Uterus (tissue), 4 donors: ENCODE measurements at places on chromosomes 2 and 18. TPM values are rescaled to one million over a fixed set of nuclear protein-coding genes. Genes with fewer than 3 reads are reported as not detected.

DNA sequence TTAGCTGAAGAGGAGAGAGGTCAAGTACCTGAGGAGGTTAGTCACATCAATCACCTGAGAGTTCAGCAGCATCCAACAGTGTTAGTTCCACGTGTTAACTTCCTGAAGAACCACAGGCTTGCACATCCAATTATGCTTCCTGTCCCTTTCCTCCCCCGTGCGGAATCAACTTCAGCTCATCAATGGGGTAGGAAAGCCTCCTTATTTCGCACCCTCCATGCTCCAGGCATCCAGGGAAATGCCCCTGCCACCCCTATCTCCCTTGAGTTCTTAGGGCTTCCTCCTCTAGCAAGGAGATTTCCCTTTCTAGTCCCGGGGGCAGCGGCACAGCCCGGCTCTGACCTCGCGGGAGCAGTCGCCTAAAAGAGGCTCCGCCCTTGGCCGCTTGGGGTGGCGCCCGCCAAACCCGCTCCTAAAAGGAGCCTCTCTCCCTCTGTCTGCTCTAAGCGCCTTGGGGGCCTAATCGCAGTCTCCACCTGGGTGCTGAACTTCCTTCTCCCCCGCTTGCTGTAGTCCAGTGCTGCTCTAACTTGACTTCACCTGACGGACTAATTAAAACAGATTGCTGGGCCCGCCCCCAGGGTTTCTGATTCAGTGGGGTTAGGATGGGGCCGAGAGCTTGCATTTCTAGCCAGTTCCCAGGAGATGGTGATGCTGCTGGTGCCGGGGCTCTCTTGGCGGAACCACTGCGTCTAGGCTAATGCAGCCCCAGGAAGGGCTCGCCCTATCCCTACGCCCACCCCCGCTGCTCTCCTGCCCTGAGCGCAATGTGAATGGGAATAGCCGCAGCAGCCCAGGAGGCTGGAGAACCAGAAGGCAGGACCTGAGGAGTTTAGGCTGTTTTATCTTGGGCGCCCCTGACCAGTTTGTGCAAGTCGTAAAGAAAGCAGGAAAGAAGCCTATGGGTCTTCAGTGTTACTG is 3.4 kb upstream of the TET3 start:
- H3K4me3 ChIP-seq: no peak overlapping the region
- no peaks in the 10 kb centered on the region for H3K36me3 ChIP-seq
- no peak overlapping the region for H3K27ac ChIP-seq
- no peaks in the 10 kb centered on the region for H3K27me3 ChIP-seq
- no peak for DNase-seq

Gene CD302
- 103 TPM for total RNA-seq

DNA sequence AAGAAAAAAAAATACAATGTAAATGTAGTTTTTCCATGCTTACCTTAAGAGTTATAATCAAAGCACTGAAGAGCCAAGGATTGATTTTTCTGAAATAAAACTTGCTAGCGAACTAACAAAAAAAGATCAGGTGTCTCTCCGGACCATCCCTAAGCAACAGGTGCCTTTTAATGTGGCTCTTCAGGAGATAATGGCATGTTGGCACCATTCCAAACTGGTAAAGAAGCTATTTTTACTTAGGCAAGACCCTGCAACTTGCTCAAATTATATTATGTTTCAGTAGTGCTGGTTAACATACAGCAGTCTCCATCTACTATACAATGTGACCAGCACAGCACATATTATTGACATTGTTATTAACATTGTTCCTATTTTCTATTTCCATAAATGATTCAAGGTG is 2.3 kb upstream of the GCC2 start:
- no peak overlapping the region for H3K27ac ChIP-seq
- H3K27me3 ChIP-seq: no peaks in the 10 kb centered on the region
- H3K4me3 ChIP-seq: no peak overlapping the region
- no peaks in the 10 kb centered on the region for H3K4me1 ChIP-seq
- no peak for DNase-seq
- no peaks in the 10 kb centered on the region for H3K36me3 ChIP-seq

GRCh38 chr2:99615247-99615771 is 125.5 kb upstream of the REV1 start:
- H3K27me3 ChIP-seq: no peaks in the 10 kb centered on the region
- no peaks in the 10 kb centered on the region for H3K4me1 ChIP-seq
- no peak for DNase-seq
- no peaks in the 10 kb centered on the region for H3K36me3 ChIP-seq
- no peak overlapping the region for H3K27ac ChIP-seq
- H3K4me3 ChIP-seq: no peak overlapping the region

GRCh38 chr18:63111671-63112402 is 207.7 kb downstream of the BCL2 start:
- no peak for DNase-seq
- H3K27me3 ChIP-seq: no peaks in the 10 kb centered on the region
- no peak overlapping the region for H3K4me3 ChIP-seq
- H3K36me3 ChIP-seq: no peaks in the 10 kb centered on the region

DNA sequence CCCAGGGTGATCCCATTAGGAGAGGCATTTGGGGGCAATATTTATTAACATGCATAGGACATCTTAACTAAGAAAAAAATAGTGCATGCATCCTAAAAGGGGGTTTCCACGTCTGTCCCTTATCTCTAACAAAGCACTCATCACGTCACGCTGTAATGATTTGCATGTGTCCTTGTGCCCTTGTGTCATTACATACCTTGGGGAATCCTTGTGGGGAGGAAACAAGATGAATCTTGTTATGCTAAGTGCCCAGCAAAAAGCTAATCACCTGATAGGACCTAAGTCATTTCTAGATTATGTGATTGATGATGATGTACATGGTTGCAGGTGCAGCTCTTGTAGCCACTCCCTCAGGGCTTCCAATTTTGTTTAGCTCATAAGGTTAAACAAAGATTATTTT is 250.9 kb downstream of the FBXO15 start:
- H3K27ac ChIP-seq: no peak overlapping the region
- no peak overlapping the region for H3K4me3 ChIP-seq
- no peaks in the 10 kb centered on the region for H3K27me3 ChIP-seq
- H3K4me1 ChIP-seq: no peaks in the 10 kb centered on the region
- DNase-seq: no peak
- no peaks in the 10 kb centered on the region for H3K36me3 ChIP-seq

GRCh38 chr2:129799036-129799958 is 180.2 kb upstream of the RAB6C start:
- H3K4me3 ChIP-seq: no peak overlapping the region
- no peaks in the 10 kb centered on the region for H3K27me3 ChIP-seq
- H3K4me1 ChIP-seq: no peaks in the 10 kb centered on the region
- DNase-seq: no peak

Gene ALPG
- not detected for total RNA-seq

DNA sequence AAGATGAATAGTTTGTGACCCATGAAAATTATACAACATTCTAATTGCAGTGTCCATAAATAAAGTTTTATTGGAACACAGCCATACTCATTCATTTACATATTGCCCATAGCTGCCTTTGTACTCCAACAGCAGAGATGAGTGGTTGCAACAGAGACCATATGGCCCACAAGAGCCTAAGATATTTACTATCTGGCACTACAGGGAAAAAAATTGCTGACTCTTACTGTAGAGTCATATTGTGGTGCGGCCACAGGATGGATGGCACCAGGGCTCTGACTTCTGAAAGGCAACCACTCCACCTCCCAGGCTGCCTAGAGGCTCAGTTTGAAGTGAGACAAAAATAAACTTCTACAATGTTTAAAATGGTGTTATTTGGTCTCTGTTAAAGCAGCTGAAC is 404.0 kb upstream of the ATP5MC3 start:
- no peaks in the 10 kb centered on the region for H3K36me3 ChIP-seq
- no peak for DNase-seq
- no peak overlapping the region for H3K27ac ChIP-seq
- no peaks in the 10 kb centered on the region for H3K4me1 ChIP-seq
- H3K27me3 ChIP-seq: no peaks in the 10 kb centered on the region
- H3K4me3 ChIP-seq: no peak overlapping the region

DNA sequence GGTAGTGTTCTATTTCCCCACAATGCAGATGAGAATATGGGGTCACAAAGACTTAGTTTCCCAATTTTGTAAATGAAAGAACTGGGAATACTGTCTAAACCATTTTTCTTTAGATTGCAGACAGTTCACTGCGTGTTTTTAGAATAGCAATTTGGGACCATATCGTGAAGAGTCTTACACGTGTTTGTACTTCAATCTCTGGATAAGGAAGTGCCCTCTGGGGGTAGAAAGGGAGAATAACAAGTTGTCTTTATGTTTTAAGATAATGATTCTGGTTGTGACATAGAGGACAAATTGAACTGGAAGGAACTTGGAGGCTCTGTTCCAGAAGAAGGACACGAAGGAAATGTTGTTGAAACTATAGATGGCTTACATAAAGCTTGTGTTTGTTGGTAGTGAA is 457.7 kb downstream of the CBLN2 start:
- H3K27me3 ChIP-seq: no peaks in the 10 kb centered on the region
- no peak overlapping the region for H3K4me3 ChIP-seq
- H3K4me1 ChIP-seq: no peaks in the 10 kb centered on the region
- DNase-seq: no peak
- H3K36me3 ChIP-seq: no peaks in the 10 kb centered on the region
- H3K27ac ChIP-seq: no peak overlapping the region

- no peaks in the 10 kb centered on the region for H3K4me1 ChIP-seq
- H3K4me3 ChIP-seq: no peak overlapping the region
- H3K27me3 ChIP-seq: no peaks in the 10 kb centered on the region
- no peak for DNase-seq
Observed at GRCh38 chr2:12116228-12116750, 369.9 kb downstream of the LPIN1 start.

- no peaks in the 10 kb centered on the region for H3K36me3 ChIP-seq
- H3K4me1 ChIP-seq: no peaks in the 10 kb centered on the region
- H3K27ac ChIP-seq: no peak overlapping the region
Observed at GRCh38 chr2:112831946-112832840, 4.4 kb downstream of the IL1B start.
